Pulmonary artery endothelial cell (primary cell): ENCODE measurements at places on chromosomes 11 and 22. TPM values are rescaled to one million over a fixed set of nuclear protein-coding genes. Genes with fewer than 3 reads are reported as not detected.

GRCh38 chr11:115869780-115870431 is 365.7 kb upstream of the CADM1 start:
- no peak for DNase-seq

The HOATZ gene
- total RNA-seq = not detected in 2 replicates

GRCh38 chr11:135027461-135027860 is 615.4 kb upstream of the B3GAT1 start:
- no peak for DNase-seq

- DNase-seq = no peak
Observed at GRCh38 chr22:19810381-19811201, 44.1 kb downstream of the GNB1L start.

GRCh38 chr22:39685336-39686177 is 115.0 kb downstream of the CACNA1I start:
- DNase-seq = no peak
